ENCODE measurements at places on chromosomes 12 and 14. TPM values are rescaled to one million over a fixed set of nuclear protein-coding genes. Genes with fewer than 3 reads are reported as not detected.

GRCh38 chr12:20460956-20461355 lies 92.6 kb downstream of the PDE3A start:
- no peaks in the 10 kb centered on the region for H3K36me3 ChIP-seq
- no peaks in the 10 kb centered on the region for H3K27me3 ChIP-seq
- no peaks in the 10 kb centered on the region for H3K4me1 ChIP-seq
- H3K4me3 ChIP-seq: no peak overlapping the region
- H3K27ac ChIP-seq: no peak overlapping the region

GRCh38 chr14:99213101-99213500 lies 58.9 kb downstream of the BCL11B start:
- no peaks in the 10 kb centered on the region for H3K27me3 ChIP-seq
- no peak for DNase-seq
- H3K4me1 ChIP-seq: peaks cover 37% of the 10 kb centered on the region
- no peaks in the 10 kb centered on the region for H3K36me3 ChIP-seq

- peaks cover 2% of the 10 kb centered on the region for H3K36me3 ChIP-seq
- no peaks in the 10 kb centered on the region for H3K27me3 ChIP-seq
- no peak for DNase-seq
- no peaks in the 10 kb centered on the region for H3K4me1 ChIP-seq
These were observed 667.8 kb downstream of the NOVA1 start for GRCh38 chr14:25929881-25930615.

DNA sequence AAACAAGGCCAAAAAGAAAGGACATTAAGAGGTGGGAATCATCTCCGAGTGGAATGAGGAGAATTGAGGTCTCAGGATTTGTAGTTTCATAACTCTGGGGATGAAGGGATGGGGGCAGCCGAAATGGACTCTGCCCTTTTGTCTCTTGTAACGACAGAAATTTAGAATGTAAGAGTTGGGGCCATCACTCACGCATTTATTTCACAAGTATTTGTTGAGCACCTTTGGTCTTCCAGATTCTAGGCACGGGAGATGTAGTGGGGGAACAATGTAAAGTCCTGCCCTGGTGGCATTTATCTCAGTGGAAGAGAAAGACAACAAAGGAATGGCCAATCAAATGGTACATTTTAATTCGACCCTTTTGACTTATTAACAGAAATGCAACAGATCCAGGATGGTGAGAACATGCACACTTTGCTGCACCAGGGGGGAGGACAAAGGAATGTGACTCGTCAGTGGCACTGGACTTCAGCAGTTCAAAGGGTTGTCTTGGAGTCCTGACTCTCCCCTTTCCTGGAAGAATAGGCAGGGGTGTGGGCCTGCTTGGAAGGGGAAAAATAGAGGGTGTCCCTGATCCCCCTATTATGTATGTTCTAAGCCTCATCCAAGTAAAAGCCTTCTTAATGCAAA lies 102.0 kb downstream of the TMEM30B start:
- peaks cover 60% of the 10 kb centered on the region for H3K4me1 ChIP-seq
- H3K4me3 ChIP-seq: no peak overlapping the region
- DNase-seq: no peak
- H3K27ac ChIP-seq: no peak overlapping the region
- peaks cover 2% of the 10 kb centered on the region for H3K27me3 ChIP-seq

- peaks cover 67% of the 10 kb centered on the region for H3K4me1 ChIP-seq
- H3K27me3 ChIP-seq: no peaks in the 10 kb centered on the region
- no peak for DNase-seq
These were observed 23.3 kb downstream of the TPCN1 start for GRCh38 chr12:113244478-113244958.

DNA sequence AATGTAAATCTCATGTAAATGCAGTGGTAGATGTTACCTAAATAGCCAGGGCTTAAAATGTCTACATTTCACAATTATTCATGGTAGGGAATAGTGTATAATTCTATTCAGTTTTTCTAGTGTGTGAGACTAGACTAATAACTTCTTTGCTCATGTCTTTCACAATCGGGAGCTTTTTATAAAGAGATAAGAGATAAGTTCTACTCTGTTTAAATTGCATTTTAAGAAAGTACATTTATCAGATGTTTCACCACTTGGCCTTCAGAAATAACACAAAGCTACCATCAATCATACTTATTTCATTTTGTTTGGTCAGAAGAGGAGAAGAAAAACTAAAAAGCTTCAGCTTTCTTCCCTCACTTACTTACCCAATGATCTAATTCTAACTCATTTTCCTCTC lies 725.5 kb upstream of the FLRT2 start:
- no peaks in the 10 kb centered on the region for H3K4me1 ChIP-seq
- H3K27ac ChIP-seq: no peak overlapping the region
- no peak for DNase-seq
- H3K27me3 ChIP-seq: no peaks in the 10 kb centered on the region

DNA sequence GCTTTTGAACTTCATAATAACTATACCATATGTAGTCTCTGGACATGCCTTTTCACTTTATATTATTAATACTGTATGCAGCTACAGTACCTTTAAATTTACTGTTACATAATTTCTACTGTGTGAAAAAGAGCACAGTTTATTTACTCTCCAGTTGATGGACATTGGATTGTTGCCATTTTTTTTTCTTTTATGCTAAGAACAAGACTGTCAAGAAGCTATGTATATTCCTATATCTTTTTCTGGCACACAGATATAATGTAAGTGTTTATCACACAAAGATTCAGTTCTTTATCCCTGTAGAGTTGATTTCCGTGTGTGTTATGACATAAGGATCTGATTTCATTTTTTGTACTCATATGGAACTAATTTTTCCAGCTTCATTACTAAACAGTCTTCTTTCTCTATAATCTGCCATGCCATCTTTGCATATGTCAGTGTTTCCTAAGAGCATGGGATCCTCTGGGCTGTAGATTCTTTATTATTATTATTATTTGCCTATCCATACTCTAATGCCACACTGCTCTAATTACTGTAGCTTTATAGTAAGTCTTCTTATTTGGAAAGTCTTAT lies 593.0 kb upstream of the ATP2B1 start:
- H3K4me3 ChIP-seq: no peak overlapping the region
- H3K27me3 ChIP-seq: no peaks in the 10 kb centered on the region
- H3K36me3 ChIP-seq: no peaks in the 10 kb centered on the region
- no peak overlapping the region for H3K27ac ChIP-seq

DNA sequence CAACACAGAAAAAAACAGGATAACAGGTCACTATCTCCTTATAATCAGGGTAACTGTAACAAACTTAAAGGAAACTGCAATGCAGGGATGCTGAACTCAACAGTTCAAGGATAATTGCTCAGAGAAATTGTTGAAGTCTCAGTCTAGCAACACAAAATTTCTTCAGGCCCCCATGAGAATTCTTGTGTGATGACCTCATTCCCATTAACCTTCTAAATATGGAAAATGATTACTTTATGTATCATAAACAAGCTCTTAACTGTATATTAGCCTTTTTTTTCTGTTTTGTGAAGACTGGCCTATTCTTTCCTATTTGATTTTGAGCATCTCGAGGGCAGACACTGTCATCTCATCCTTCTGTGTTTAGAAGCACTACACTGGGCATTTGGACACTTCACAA lies 47.1 kb downstream of the IGF1 start:
- H3K4me3 ChIP-seq: no peak overlapping the region
- no peak for DNase-seq
- no peak overlapping the region for H3K27ac ChIP-seq
- H3K27me3 ChIP-seq: no peaks in the 10 kb centered on the region

DNA sequence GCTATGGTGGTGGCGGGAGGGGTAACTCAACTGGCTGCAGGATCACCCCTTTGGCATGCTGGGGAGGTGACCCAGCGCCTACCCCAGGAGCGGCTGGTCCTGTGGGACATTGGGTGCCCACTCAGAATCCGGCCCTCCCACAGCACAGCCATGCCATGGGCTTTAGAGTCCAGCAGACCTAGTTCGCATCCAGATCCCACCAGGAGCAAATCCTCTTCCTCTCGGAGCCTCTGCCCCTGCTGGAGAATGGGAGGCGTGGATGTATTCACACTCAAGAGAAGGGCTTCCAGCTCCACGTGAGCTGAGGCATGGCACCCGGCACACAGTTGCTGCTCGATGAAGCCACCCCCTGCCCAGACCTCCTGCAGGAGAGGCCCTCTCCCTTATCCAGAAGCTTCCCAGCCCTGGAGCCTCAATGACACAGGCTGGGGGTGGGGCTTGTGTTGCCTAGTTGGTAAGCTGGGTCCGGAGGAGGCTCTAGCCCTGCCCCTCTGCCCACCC lies 17.7 kb downstream of the FAM222A start:
- H3K4me3 ChIP-seq: no peak overlapping the region
- peaks cover 15% of the 10 kb centered on the region for H3K4me1 ChIP-seq
- H3K36me3 ChIP-seq: no peaks in the 10 kb centered on the region
- peak; percentile 11 for DNase-seq
- no peak overlapping the region for H3K27ac ChIP-seq

GRCh38 chr12:49549735-49550692 lies 11.2 kb downstream of the KCNH3 start:
- no peak overlapping the region for H3K27ac ChIP-seq
- peaks cover 69% of the 10 kb centered on the region for H3K27me3 ChIP-seq
- DNase-seq: no peak
- H3K36me3 ChIP-seq: no peaks in the 10 kb centered on the region
- H3K4me3 ChIP-seq: no peak overlapping the region

A2M gene
- total RNA-seq: 3.4 TPM

CIROP gene
- total RNA-seq: 0.07 TPM

AHNAK2 gene
- 3.4 TPM for total RNA-seq

RNASE3 gene
- total RNA-seq: not detected

BMAL2 gene
- 16.2 TPM for total RNA-seq

NFATC4 gene
- 60.7 TPM for total RNA-seq

PEBP1 gene
- 366 TPM for total RNA-seq
